Stromal cell of bone marrow (primary cell): ENCODE measurements at places on chromosomes 6 and 20.

GRCh38 chr20:62898970-62899632 is 27.2 kb downstream of the DIDO1 start:
- DNase-seq = no peak

DNA sequence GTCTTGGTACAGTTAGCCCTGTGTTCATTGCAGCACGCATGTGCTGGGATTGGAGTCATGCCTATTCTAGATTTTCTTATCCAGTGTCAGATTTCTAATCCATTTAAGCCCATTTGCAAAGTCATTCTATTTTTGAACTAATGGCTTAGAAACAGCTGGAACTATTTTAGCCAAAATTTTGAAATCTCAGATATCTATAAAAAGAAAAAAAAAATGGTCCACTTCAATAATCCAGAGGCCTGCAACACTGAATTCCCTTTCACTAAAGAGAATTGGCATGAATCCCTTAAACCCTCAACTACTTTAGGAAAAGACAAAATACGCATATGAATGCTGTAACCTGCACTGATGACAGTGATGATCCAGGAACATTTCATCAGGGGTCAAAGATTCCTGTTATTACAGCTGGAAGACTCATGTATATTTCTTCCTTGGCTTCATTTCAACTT is 1.5 kb downstream of the COL21A1 start:
- DNase-seq = no peak

- DNase-seq = no peak
Observed at GRCh38 chr6:169539176-169539897, 162.5 kb downstream of the WDR27 start.

DNA sequence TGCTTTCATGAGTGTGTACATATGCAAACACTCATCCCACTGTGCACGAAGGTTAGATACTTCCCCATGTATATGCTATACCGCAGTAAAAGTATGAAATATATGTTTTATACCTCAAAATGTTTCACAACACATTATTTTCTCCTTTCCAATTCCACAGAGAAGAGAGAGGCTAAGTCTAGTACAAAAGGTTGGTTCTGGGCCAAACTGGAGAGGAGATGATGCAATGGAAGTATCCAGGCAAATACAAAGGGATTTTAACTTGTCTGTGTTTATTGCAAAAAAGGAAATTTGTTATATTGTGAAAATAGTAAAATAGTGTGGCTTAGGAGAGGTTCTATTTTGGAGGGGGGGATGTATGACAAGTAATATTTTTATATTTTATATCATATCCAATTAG is 112.6 kb downstream of the PLCB1 start:
- peak; percentile 52 for DNase-seq

- DNase-seq = no peak
Observed at GRCh38 chr20:59232618-59233017, 67.8 kb upstream of the EDN3 start.

DNA sequence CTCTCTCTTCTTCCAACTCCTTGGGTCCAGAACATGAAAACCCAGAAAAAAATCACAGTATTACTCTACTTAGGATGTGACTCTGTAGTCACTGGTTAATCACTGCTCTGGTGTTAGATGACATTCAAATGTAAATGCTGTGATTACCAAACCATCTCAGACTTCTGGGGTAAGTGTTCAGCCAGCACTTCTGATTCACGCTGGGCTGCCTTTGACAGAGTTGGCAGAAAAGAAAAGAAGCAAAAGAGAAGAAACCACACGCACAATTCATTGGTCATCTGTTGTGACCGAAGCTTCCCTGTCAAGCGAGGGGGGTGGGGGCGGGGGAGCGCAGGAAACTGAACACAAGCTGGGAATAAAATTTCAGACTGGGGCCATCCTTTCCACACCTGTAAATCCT is 82.7 kb downstream of the PSMG4 start:
- DNase-seq = peak; percentile 97

- DNase-seq = no peak
Observed at GRCh38 chr6:120083186-120083585, 733.6 kb upstream of the MAN1A1 start.

GRCh38 chr20:10741060-10741459 is 67.3 kb upstream of the JAG1 start:
- no peak for DNase-seq

GRCh38 chr6:159467473-159468041 is 225.5 kb downstream of the SOD2 start:
- DNase-seq = no peak

DNA sequence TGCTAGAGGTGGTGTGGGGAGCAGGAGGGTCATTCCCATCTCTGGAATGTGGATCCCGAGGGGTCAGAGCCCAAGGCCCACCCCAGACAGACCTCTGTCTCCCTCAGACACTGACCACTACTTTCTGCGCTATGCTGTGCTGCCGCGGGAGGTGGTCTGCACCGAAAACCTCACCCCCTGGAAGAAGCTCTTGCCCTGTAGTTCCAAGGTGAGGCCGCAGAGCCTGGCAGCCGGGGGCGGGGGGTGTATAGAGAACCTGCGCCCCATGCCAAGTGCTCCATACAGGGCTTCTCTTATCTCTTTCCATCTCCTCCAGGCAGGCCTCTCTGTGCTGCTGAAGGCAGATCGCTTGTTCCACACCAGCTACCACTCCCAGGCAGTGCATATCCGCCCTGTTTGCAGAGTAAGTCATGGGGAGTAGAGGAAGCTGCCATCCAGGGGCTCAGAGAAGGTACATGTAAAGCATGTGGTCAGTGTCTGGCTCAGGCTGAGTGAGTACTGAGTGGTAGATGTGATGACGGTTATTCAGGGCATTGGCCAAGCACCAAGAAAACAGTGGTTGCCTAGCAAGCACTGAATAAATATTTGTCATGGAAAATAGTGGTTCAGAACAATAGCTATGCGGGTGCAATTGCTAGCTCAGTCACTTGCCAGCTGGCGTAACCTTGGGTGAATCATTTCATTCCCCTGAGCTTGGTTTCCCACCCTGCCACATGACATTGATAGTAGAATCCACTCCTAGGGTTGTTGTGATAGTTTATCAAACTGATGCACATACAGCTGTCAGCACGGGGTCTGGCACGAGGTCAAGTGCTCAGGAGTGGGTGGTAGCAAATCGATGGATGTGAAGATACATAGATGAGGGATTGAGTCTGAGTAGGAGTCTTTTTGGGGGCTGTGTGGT is 3.5 kb downstream of the PIGT start:
- peak; percentile 97 for DNase-seq

DNA sequence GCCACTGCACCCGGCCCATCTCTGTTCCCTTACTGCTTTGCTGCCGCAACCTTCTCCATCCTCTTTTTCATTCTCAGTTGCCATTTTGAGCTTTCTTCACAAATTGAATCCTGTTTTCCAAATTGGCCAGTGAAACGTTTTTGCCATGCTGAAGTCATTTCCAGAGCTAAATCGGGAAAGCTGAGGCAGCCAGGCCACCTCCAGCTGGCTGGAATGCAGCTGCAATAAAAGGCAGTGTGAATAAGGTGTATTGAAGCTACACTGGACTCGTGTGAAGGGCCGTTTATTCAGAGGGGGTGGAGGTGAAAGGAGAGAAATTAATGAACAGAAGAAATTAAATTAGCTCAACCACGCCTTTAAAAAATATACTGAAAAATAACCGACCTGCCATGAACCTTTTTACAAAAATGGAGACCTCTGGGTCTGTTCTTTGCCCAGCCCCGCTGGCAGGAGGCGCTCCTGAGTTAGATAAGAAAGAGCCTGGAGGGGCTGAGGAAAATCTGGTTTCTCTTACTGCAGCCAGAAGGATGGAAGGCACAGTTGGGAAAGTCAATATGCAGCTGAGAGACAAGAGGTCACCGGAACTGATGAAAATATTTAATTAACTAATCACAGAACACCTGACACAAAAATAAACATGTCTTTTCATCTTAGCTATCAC is 283.9 kb downstream of the FOXC1 start:
- DNase-seq = no peak

DNA sequence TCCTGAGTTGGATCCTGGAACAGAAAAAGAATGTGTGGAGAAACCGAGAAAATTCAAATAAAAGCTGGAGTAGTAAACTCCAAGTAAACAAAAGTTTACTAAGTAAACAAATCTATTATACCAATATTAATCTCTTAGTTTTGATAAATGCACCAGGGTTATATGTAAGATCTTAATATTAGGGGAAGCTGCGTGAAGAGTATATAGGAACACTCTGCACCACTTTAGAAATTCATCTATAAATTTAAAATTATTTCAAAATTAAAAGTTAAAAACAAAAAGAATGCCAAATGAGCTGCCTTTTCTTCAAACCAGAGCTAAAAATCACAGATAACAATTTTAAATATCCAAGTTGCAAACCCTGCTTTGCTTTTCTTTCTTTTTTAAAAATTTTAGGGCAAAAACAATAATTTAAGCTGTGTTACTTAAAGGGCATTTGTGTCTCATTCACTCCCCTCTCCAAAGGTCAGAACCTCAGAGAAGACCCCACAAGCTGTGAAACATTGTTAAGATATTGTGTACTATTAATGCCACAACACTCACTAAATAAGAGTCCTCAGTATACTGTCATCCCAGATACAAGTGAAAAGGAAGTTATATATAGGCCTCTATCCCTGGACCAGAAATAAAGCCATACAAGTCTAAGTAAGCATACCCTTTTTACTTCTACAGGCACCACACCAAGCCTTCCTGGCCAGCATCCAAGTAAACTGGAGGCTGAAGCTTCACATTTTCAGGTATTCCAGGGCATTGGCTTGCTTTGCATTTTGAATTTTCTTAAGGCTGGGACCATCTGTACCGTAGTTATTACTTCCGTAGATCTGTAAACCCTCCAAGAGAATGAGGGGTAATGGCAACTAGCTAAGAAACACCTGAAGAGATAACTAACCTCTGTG is 7.0 kb downstream of the DNAAF9 start:
- DNase-seq = no peak

DNA sequence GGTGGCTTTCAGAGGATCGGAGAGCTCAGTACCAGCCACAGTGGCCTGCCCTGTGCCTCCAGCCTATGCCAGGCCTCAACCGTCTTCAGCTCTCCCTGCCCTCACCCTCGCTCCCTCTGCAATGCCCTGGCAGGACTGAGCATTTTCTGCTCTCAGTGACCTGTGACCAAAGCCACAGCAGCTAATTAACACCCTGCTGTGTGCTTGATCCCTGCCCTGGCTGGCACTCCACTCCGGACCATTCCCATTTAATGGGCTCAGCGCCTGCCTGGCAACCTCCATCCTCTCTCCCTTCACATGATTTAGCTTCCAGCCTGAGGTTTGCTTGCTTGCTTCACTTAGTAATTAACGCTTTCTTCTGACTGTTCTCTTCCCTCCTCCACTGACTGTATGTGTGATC is 287.5 kb downstream of the LRFN2 start:
- DNase-seq = no peak

- DNase-seq = no peak
Observed at GRCh38 chr20:25460566-25461280, 53.2 kb downstream of the GINS1 start.

- DNase-seq = no peak
Observed at GRCh38 chr6:118134736-118135135, 227.7 kb downstream of the SLC35F1 start.

DNA sequence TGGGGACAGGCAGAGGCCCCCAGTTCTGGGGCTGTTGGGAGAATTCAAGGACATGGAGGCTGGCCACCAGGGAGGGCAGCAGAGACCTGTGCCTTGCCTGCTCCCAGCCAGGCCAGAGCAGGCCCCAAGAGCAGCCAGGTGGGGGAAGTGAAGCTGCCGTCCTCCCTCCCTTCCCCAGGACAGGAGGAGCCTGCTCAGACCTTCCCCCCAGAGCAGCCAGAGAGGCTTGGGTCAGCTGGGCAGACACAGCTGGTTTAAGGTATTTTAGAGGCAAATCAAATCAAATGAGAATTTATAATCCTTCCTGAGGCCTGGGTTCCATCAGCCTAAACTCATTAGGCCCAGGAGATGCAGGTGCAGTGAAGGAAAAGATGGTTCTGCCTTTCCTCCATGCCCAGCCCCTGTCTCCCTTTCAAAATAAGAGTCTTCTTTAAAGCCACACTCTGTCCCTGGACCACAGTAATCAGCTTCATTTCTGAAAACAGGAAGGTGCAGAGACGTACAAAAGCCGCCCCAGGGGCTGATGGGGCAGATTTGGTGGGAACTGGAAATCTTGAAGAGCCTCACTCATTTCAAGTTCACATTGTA is 21.7 kb downstream of the BMP7 start:
- DNase-seq = no peak

- no peak for DNase-seq
Observed at GRCh38 chr6:50707652-50708300, 5.5 kb upstream of the TFAP2D start.

DNA sequence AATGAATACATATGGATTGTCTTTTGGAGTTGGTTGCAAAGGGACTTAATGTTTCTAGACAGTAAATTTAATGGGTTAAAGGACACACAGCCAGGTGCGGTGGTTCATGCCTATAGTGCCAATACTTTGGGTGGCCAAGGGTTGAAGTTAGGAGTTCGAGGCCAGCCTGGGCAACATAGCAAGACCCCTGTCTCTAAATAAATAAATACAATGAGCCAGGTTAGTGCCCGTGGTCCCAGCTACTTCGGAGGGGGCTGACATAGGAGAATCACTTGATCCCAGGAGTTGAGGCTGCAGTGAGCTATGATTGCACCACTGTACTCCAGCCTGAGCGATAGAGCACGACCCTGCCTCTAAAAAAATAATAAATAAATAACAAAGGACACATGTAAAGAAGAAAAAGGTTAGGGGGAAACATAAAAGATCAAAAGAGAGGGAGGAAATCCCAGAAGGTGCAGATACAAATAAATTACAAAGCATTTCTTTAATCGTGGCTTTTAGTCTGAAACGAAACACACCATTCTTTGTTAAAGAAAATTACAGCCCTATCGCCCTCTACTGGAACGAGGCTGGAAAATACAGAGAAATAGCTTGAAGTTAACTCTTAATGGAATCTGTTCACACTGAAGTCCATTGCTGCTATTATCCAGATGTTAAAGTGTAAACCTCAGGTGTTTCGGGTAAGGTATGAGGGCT is 42.6 kb upstream of the SCML4 start:
- DNase-seq = no peak

- DNase-seq = no peak
Observed at GRCh38 chr6:132959639-132960326, 145.4 kb downstream of the RPS12 start.

GRCh38 chr20:55740076-55740475 is 265.2 kb downstream of the CBLN4 start:
- no peak for DNase-seq

DNA sequence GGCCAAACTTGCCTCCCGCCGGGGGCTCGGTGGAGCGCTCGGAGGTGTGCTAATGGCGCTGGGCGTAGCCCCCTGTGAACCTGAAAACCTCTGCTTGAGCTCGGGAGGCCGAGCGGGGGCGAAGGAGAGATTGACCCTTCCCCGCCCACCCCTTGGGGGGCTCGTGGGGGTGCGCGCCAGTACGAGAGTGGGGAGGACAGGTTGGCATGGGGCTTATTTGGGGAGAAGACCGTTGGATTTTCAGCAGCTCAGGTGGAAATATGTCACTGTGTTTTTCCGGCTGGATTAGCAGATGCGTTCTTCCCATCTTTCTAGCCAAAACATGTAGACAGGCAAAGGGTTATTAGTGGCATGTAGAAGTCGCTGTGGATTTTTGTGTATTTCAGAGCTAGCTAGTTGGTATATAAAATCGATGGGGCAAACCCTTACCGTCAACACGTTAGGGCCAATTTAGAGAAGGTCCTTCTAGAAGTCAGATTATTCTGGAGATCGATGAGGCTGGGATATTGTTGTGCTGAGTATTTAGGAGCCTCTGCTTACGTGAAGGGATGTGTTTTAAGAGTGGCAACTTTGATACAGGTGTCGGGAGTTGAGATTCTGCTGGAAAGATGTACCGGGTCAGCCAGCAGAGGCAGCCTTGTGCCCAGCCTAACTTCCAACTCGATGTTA is 525 bp downstream of the NCOA7 start:
- no peak for DNase-seq

- DNase-seq = no peak
Observed at GRCh38 chr6:56329271-56330050, 82.1 kb upstream of the COL21A1 start.
